ENCODE measurements at places on chromosomes 3 and 15.

DNA sequence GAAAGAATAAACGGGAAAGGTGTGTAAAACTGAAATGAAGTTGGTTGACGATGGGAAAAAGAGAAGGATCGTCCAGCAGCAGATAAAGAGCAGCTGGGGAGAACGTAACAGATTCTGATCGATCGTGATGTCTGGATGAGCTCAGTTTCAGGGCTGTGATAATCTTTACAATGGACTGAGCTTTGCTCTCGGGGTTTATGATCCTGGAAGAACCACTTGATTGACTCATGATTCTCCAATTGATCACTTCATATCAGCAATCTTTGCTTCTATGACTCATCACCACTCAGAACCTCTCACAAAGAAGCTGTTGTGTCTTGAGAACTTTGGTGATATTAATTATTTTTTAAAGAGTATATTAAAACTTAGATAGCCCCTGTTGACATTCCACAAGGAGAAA lies 690.7 kb downstream of the TUSC7 start:
- no peak for DNase-seq

DNA sequence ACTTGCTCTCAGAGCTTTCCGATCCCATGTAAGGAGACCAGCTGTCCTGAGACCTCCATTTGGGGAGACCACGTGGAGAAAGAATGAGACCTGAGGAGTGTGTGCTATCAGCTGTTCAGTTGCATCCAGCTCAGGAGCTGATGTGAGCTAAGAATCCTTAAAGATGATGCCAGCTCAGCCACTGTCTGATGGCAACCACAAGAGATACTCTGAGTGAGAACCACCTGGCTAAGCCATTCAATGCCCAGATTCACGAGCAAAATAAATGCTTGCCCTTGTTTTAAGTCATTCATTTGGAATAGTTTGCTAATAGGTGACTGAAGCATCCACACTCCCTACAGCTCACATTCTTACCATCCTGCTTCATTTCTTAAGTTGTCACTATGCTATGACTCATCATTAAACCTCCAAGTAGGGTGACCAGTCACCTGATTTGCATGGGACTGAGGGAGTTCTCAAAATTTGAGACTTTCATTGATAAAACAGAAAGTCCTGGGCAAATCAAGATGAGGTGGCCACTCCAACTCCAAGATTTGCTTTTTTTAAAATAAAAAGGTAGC lies 56.4 kb downstream of the SPTSSB start:
- DNase-seq = no peak

- DNase-seq = no peak
Measured at GRCh38 chr3:148742118-148742517, 44.4 kb downstream of the AGTR1 start.

DNA sequence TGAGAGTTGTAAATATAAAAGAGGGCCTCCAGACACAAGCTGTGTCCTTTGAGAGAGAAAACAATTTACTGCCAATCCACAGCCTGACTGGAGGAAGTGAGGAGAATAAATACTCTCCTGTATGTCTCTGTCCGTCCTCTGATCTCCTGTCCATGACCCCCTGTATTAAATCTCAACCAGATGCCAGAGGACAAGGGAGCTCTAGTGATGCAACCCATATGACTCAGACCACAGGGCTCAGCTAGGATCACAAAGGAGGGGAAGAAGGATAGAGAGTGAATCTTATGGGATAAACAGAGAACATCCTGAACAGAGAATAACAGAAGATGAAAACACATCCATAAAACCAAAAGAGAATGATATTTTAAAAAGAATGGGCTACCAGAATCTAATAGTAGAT lies 482.6 kb downstream of the PLOD2 start:
- DNase-seq = no peak

DNA sequence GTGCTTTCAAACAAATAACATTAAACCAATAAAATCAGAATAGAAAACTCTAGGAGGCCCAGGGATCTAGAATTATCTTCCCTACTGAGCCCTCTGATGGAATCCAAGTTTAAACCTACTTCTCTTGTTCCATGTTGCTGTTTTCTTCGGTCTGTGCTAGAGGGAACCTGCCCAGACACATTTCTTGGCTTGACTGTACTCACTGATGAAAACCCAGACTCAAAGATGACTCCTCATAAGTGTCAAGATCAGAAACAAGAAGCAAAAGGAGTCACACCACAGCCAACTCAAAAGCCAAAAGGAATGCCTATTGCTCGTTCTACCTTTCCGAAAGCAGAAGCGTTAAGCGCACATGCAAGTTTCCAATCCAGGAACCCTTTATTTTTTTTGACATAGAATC lies 31.6 kb downstream of the SCAP start:
- DNase-seq = no peak

- DNase-seq = no peak
Measured at GRCh38 chr3:101182734-101183133, 137.6 kb downstream of the IMPG2 start.

DNA sequence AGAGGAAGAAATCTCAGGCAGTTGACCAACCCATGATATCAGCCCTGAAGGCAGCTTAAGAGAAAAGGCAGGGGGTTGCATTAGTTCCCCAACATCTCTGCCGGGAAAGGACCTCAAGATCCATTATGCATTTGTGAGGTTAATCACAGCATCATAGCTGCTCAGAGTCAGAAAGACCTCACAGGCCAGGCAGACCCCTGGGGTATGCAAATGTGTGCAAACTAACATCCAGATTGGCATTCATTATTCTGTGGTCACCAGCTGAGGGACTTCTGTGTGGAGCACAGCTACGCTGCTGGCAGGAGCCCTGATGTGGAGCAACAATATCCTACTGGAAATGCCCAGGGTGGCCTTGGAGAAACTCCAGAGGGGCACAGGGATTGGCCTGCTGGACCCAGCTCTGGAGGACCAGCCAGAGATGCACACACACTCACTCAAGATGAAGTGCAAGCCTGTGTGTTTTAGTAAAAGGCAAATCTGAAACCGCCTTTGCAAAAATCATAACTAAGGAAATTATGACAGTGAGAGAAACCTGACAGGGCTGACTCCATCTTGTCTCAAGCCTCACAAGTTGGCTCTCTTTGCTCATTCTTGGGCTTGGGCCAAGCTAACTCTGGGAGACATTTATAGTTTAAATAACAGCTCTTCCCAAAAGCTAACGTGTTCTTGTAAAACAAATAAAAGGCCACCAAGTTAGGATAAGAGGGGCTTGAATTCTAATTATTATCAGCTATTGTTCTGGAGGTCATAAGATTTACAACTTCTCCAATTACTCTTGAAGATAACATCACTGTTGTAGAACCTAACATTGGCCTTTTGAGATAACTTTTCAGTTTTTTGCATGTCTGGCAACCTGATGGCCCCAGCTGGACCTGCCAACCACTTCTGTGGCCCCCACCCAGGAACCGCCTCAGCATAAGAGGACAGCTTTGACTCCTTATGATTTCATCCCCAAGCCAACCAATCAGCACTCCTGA lies 257.1 kb downstream of the UACA start:
- no peak for DNase-seq

DNA sequence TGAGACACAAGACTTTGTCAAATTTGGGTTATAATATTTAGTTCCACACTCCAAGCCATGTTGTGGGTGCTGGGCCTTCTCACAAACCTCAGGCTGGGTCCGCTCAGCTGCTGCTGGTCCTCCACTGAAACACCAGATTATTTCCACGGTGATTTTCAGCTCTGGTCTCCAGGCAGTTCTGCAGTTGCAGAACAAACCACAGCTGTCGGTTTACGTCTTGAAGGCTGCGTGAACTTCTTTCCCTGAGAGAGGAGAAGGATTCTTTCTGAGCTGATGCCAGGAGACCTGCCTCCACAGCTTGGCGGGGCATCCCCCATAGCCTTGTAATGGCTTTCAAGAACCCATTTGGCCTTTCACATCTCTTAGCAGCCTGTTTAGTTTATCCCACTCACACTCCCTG lies 16.2 kb downstream of the GALNT15 start:
- no peak for DNase-seq
